ENCODE measurements at places on chromosomes 3 and 15.

DNA sequence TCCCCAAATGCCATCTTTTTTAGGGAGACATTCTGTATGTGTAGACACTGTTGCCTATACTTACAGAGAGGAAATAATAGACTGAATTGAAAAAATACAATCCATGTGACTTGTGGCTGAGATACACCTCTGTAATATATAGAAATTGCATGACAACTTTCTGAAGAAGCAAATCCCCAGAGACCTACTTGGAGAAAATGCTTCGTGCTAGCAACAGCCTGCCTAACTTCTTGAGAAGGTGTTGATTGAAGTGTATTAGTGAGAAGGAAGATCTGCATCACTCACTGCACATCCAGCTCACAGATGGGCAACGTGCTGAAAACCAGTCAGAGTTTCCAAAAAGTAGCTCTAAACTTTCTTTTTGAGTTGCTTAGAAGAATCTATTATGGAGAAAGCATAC lies 404.1 kb downstream of the EPHB1 start:
- no peak for DNase-seq

DNA sequence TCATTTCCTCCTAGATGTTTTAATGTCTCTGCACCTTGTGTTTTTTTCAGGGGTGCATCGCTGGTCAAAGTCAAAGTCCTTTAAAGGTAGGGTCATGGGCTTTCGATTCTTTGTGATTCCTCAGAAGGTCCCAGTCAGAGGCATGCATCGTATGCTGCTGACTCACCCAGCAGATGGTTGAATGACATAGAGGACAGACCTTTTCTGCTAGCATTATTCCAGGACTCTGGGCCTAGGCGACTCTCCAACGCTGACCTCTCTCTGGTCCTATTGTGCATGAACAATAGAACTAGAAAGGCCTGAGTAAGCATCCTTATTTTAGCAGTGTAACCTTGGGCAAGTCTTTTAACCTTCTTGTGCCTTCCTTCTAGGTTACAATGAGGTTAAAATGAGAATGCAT lies 75.9 kb downstream of the DGKG start:
- peak; percentile 74 for DNase-seq

GRCh38 chr3:48899273-48899672 lies 591 bp upstream of the SLC25A20 start:
- no peak for DNase-seq

DNA sequence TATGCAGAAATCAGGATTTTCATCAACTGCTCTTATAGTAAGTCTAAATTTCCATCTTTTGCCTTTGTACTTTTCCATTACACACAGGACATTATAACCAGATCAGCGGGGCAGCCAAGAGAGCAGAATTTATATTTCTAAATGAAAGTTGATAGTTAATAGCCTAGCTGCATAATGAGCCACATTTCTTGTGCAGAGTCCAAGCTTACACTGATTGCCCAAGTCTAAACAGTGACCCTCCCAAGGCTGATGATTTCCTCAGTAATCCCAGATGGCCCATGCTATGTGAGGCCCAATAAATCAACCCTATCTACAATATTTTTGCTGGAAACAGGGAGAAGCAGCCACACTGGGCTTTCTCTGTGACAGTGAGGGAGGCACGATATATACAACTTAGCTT lies 475.8 kb upstream of the KCNMB2 start:
- no peak for DNase-seq

- peak; percentile 49 for DNase-seq
Observed at GRCh38 chr3:69671082-69671952, 67.9 kb upstream of the MITF start.

- no peak for DNase-seq
Observed at GRCh38 chr3:155154255-155154654, 74.1 kb downstream of the MME start.

DNA sequence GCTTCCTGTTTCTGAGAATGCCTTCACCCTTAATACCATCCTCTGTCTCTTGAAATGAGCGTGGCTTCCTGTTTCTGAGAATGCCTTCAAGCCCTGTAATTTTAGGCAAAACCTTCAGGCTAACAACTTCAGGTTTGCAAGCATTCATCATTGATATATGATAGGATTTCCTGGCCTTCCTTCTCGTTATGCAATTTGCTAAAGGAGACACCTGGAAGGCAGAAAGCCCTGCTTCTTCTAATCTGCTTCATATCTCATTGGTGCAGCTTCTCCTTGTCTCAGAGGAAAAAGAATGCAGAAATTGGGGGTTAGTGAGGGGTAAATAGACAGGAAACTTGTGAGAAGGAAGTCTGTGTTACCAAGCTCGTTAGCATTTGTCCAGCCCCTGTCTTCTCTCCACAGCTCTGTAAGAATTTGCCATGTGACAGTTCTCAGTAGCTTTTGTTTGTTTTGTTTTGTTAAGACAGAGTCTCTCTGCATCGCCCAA lies 7.3 kb downstream of the ARL6IP5 start:
- no peak for DNase-seq

DNA sequence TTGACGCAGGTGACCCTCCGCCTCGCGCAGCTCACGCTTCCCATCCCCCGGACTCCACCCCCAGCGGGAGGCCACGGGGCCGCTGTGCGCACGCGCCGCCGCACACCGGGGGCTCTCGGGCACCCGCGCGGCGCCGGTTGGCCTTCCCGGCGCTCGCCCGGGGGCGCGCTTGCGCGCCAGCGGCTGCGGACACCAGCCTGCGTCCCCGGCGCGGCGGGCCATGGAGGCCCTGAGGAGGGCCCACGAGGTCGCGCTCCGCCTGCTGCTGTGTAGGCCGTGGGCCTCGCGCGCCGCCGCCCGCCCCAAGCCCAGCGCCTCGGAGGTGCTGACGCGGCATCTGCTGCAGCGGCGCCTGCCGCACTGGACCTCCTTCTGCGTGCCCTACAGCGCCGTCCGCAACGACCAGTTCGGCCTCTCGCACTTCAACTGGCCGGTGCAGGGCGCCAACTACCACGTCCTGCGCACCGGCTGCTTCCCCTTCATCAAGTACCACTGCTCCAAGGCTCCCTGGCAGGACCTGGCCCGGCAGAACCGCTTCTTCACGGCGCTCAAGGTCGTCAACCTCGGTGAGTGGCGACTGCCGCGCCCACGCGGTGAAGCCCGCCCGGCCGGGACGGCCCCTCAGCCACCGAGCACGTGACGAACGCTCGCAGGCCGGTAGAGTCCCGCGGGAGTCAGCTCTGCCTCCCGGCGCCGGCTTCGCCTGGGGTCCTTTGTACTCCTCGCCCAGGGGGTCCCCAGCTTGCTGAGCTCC lies at the start of gene C15orf61:
Gene C15orf61, plus strand, starts transcription at position 103 of the 754 bp plus-strand sequence. Its CDS starts 118 bp downstream, at position 221.
- DNase-seq: peak; percentile 63

DNA sequence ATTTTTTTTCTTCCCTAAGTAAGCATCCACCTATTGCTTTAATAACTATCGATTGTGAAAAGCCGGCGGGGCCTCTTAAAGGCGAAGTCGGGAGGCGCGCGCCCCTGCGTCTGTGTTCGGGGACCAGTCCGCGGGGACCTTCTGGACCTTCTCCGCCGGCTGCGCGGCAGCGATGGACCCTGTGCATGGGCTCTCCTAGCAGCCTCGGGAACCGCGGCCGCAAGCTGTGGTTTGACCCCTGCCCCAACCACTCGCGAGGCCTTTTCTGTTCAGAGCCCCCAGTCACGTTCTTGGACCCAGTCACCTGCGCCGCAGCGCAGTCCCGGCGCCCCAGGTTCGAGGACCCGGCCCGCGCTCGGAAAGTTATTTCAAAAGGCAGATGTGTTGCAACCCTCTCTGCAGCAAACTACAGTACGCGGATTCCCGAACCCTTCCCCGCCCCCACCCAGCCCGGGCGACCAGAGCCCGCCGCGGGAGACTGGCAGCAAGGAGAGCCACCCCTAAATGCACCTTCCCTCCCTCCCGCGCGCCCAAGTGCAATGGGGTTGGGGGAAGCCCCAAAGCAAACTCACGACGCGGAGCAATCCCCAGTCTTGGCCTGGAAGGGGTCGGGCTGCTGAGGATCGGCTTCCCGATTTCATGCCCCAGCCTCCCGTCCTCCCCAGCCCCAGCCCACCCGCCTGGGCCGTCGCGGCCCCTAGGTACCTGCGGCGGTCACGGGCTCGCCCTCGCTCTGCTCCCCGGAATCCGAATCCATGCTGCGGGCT lies 684 bp downstream of the TNFAIP8L3 start:
- DNase-seq: no peak

DNA sequence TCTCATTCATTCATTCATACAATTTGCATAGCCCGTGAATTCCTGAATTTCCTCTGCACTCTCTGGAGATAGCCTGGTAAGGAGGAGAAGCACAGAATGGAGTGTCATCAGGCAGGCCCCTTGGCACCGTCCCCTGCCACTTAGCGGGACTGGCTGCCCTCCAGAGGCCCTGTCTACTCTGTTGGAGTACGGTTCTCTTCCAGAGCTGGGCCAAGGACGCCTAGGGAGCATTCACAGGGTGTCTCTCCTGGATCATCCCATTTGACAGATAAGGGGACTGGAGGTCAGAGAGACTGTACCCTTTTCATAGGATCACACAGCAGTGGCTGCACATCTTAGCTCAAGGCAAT lies 48.0 kb downstream of the PTH1R start:
- no peak for DNase-seq

- DNase-seq: no peak
Observed at GRCh38 chr3:16300881-16301359, 35.9 kb downstream of the OXNAD1 start.
